ENCODE measurements at places on chromosomes 4 and X.

GRCh38 chr4:184313058-184313581 is 95.4 kb upstream of the ENPP6 start:
- no peak for DNase-seq

GRCh38 chr4:123477711-123478209 is 81.2 kb downstream of the SPRY1 start:
- DNase-seq: peak; percentile 69

GRCh38 chrX:101385026-101385684 is 836 bp downstream of the BTK start:
- DNase-seq: no peak

- DNase-seq: no peak
Observed at GRCh38 chr4:163143532-163143931, 23.2 kb downstream of the NAF1 start.

GRCh38 chrX:29257521-29257920 is 670.3 kb downstream of the IL1RAPL1 start:
- peak; percentile 83 for DNase-seq

DNA sequence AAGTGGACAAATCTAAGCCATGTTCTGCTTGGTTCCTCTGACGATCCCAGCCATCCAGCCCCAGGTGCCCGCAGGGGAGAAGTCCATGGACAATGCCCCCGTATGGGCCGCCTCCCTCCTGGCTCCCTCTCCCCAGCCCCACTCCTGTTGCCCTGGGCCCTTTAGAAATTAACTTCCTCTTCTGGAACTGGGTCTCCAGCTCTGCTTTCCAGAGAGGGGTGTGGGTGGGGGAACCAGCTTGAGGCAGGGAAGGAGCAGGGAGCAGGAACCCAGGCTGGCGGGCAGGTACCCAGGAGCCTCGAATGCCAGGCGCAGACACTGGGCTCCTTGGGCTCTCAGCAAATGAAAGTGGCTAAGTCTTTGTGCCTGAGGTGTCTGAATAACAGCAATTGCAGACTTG is 12.7 kb upstream of the ABLIM2 start:
- DNase-seq: no peak

DNA sequence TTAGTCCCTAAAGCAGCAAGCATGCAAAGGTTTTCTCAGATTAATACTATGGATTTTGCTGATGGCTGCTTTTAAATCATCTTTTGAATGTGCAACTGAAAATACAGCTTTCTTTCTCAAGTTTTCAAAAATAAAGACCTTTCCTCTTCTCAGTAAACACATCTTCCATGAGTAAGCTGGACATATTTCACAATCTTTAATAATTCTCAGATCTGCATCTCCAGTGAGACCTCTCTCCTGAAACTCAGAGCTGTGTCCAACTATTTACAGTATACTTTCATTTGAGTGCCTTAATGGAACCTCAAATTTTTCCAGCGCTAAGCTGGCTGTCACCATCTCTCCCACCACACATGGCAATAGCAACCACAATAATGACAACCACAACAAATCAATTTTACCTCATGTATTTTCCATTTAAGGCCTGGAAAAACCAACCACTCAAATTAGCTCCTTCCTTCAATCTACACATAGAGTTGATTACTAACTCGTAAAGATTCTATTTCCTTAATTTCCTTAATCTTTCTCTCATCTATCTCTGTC is 192.4 kb upstream of the RPL34 start:
- peak; percentile 69 for DNase-seq

DNA sequence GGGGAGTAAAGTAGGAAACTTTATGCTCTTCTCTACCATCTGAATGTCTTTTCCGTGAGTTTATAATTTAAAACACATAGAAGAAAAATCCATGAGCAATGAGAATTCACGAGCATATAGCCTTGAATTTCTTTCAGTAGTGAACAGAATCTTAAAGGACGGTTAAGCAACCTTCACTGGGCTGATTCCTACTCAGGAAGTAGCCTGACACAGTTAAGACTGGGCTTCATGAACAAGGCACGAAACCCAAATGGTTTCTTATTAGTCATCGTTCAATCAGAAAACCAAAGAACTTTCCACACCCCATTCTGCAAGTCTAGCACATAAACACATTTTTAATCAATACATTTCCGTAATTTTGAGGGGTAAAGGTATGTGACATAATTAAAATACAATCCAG is 95.8 kb downstream of the SH3KBP1 start:
- DNase-seq: no peak

GRCh38 chrX:1582686-1583437 is 8.5 kb upstream of the AKAP17A start:
- no peak for DNase-seq

DNA sequence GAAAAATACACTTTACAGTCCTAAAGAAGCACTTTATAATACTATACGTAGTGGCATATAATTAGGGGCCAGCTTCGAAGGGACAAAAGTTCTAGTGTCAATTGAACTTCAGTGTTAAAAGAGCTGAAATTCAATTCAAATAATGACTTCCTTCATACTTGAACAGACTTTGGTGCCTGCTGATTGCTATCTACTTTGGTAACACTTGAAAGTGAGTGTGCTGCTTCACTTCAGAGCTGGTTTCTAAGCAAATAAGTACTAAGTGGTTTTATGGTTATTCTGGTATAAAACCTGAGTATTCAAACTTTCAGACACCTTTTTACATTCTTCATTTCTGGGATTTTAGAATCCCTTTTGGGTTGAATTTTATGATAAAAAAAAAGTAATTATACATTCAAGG is 107.0 kb downstream of the SLC4A4 start:
- no peak for DNase-seq

DNA sequence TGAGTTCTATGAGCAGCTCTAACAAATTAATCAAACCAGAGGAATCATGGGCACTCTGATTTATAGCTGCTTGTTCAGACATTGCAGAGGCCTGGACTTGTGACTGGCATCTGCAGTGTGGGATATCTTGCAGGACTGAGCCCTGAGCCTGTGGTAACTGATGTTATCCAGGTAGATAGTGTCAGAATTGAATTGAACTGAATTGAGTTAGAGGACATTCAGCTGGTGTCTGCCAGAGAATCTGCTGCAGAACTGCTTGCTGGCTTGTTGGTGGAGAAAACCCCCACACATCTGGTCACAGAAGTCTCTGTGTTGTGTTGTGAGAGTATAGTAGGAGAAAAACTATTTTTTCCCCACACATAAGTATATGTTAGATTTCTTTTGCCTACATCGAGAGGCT is 42.2 kb downstream of the SMIM20 start:
- no peak for DNase-seq

DNA sequence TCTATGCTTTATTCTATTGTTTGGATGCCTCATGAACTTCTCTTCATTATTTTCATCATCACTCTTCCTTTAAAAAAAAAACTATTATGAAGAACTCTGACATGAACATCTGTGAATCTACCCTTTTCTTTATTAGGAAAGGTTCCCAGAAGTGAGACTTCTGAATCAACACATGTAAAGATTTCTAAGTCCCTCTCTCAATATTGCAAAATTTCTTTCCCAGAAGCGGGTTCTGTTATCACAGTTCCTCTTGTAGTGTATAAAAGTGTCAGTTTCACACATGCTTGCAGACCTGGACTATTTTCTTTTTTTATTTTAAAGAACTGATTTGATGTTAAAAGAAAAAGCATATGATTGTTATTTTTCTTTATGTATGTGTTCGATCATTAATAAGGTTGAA is 330.8 kb upstream of the KLF3 start:
- no peak for DNase-seq

DNA sequence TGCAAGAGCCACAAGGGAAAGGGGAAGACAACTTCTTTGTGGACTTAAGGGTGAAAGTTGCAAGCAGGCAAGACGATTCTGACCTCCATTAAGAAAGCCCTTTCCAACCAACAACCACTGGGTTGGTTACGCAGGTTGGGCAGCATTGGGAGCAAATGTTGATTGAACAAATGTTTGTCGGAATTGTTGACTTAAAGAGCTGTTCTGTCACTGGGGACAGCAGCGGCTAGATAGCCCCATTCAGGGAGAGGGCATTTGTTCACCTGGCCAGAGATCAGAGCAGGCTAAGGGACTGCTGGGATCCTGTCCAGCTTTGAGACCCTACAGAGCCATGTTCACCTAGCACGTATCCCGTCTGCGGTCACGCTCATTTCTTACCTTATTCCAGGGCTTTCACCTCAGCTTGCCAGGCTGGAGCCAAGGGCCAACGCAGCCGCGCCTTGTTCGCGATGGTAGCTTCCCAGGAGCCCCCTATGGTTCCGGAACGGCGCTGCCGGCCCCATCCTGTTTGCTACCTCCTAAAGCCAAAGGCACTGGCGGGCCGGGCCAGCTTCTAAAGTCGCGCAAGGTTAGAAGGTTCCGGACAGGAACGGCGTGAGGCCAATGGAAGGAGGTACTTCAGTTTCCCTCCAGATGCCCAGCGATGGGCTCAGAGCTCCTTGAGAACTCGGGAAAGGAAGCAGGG is 24.6 kb downstream of the F9 start:
- DNase-seq: no peak

DNA sequence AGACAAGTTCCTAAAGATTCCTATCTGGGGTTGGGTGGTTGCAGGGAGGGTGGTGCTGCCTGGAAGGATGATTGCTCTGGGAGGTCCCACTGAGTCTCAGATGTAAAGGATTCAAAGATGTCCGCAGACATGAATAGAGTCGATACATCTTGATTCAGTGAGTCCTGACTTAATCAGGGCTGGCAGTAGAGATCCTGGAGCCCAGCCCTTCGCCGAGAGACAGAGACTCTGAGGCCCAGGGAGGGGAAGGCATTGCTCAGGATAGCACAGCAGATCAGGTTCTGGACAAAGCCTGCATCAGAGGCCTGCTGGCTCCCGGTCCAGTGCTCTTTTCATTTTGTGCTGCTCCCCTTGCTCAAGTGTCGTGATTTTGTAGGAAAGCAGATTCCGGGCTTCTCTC is 21.7 kb downstream of the PJA1 start:
- no peak for DNase-seq

DNA sequence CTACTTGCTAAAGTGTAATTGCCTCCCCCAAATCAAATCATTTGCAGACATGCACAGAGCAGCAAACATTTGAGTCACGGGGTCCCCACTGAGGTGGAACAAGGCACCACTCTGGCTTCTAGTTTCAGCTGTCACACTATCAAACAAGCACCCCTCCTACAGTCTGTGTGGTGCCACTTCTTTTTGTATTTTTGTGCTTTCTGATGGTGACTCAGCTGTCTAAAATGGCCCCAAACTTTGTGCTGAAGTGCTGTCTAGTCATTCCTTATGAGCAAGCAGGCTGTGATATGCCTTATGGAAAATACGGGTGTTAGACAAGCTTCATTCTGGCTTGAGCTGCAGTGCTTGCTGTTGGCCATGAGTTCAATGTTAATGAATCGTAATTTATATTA is 15.4 kb downstream of the IGFBP7 start:
- peak; percentile 67 for DNase-seq

- no peak for DNase-seq
Observed at GRCh38 chrX:150594584-150594983, 26.2 kb downstream of the MTM1 start.

GRCh38 chr4:37573566-37573965 is 112.6 kb downstream of the RELL1 start:
- DNase-seq: no peak

- no peak for DNase-seq
Observed at GRCh38 chr4:57090079-57090478, 20.1 kb downstream of the IGFBP7 start.

DNA sequence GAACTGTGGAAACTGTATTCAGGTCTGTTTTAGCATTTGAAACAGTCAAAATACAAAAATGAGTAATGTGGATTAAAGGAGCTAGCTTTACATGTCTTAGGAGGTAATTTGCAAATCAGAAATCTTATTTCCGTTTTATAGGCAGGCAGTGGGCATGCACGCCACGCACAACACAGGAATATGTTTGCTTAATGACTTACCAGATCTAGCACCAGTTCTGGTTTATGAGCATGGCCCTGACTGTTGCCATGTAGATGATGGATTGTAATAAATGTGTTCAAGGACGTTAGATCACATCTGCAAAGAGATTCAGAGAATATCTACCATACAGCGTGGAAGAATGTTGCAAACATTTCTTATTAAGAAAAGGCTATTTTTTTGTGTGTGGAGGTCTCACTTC is 344.5 kb upstream of the NR3C2 start:
- DNase-seq: no peak

DNA sequence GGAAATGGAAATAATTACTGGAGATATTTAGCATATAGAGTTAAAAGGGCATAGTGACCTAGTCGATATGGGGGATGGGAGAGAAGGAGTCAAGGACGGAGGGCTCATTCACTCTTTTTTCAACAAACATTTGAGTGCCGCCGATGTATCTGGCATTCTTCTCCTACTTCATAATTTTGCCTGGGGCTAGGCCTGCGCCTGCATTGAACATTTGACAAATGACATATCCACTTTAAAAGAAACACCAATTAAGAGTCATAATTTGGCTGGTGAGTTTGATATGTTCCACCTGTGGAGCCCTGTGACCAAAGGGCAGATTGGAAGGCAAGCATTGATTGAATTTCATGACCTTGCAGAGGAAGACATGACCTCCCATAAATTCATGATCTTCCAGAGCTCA is 2.6 kb upstream of the GPC3 start:
- no peak for DNase-seq

- DNase-seq: no peak
Observed at GRCh38 chr4:43757147-43757546, 691.5 kb downstream of the KCTD8 start.

DNA sequence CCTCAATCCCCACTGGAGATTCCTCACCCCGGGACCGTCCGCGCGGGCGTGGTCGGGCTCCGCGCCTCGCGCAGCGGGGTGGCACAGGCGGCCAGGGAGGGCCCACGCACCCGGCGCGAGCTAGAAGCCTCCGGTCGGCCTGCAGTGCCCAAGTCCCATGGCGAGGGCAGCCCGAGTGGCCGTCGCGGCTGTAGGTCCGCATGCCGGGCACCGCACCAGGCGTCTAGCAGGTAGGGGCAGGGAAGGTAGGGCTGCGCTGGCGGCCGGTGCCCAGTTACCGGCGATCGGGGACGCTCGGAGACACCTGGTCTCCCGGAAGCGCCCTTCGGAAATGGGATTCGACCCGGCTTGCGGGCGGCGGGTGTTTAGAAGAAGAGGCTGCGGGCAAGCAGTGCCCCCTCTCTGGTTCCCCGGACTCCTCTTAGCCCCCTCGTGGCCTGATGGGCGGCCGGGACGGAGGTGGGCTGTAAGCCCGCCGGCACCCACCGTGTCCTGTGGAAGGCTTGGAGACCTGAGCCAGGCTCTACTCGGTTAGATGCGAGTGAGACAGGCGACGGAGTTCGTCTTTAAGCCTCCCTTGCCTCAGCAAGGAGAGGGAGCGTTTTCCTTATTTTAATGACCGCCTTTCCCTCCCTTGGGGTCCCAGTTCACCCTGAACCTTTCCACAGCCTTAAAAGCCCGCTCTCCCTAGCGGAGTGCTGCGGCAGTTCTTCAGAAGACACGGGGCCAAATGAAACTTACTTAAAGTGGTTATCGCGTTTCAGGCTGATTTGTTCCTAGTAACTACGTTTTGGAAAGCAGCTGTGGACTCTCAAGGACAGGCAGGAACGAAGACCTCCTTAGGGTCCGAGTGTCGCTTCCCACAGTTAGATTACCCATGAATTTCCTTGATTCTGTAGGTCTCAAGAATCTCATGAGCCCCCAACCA is 821 bp downstream of the SLITRK2 start:
- DNase-seq: no peak

- peak; percentile 61 for DNase-seq
Observed at GRCh38 chr4:145939856-145940255, 1.2 kb upstream of the ZNF827 start.
